ENCODE measurements at places on chromosomes 5 and 9.

- peaks cover 50% of the 10 kb centered on the region for H3K4me1 ChIP-seq
- no peak overlapping the region for H3K27ac ChIP-seq
- peaks cover 12% of the 10 kb centered on the region for H3K36me3 ChIP-seq
- H3K27me3 ChIP-seq, result no peaks in the 10 kb centered on the region
- H3K4me3 ChIP-seq, result no peak overlapping the region
- no peak for DNase-seq
Measured at GRCh38 chr9:6877671-6878161, 119.9 kb downstream of the KDM4C start.

GRCh38 chr5:55860709-55861108 is 9.6 kb downstream of the IL31RA start:
- H3K27me3 ChIP-seq, result peaks cover 9% of the 10 kb centered on the region
- H3K4me1 ChIP-seq, result no peaks in the 10 kb centered on the region
- no peak for DNase-seq
- H3K36me3 ChIP-seq, result no peaks in the 10 kb centered on the region
- no peak overlapping the region for H3K4me3 ChIP-seq

DNA sequence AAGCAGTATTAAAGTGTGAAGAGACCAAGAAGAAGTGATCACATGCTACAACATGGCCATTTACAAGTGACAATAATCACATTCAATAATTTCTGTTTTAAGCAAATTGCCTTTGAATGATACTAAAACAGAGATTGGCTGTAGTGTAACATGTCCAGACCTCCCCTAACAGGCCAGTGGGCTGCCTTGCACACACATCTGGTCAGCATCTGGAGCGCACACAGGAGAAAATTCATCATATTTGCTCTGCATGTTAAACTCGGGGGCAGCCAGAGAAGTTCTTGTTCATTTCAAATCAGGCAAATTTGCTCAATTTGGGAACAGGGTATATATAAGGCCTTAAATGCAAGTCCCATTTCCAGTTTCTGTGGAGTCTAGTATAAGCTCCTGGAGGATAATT is 111.1 kb upstream of the FBXL7 start:
- H3K27me3 ChIP-seq, result no peaks in the 10 kb centered on the region
- DNase-seq, result no peak
- no peak overlapping the region for H3K27ac ChIP-seq

DNA sequence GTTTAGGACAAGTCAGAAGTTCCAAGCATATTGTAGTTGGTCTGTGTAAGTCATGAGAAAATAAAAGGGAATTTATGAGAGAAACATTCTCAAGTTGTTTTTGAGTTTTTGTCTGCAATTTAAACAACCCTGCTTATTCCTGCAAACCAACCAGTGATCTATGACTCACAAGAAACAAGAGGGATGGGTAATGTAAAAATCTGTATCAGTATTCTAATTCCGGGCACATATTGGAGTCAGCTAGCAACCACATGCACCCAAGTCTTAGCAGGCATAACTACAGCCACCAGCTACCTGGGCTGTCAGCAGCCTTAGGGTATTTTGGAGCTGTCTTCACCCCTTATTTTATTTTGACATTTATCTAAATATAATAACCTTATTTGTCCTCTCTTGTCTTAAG is 128.7 kb upstream of the APC start:
- peaks cover 32% of the 10 kb centered on the region for H3K27me3 ChIP-seq
- DNase-seq, result no peak
- no peaks in the 10 kb centered on the region for H3K4me1 ChIP-seq

DNA sequence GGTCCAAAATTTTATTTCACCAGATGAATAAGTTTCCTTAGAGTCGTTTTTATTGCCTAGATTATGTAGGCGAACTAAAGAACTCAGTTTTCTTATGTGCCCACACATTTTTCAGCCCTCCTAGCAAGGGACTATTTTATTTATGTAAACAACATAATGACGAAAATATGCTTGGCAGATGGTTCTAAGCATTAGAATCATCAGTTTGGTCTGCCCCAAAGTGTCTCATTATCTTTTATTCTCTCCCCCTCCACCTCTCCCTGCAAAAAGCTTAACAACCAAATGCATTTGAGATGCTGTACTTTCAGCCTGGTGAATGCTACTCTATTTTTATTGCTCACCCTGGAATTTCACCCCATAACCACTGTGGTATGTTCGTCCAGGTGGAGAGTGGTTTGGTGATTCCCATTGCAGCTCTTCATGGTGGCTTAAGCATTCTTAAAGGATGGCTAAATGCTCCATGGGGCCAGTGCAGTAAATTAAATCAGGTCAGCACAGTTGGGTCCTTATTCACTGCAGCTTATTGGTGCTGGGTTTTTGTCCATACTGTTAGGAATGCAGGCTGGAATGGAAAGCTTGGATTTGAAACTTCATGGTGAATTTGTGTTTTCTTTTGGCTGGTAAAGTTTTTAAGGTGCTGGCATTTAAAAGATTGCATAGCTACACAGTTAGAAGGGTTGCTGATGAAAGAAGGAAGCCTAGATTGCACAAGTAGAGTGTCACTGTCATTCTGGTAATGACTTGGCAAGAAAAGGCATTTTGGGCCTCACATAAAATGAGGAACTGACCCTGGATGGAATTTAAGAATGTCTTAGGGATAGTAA is 39.2 kb downstream of the TLE4 start:
- no peak overlapping the region for H3K4me3 ChIP-seq
- H3K27me3 ChIP-seq, result no peaks in the 10 kb centered on the region
- H3K36me3 ChIP-seq, result peaks cover 16% of the 10 kb centered on the region
- H3K27ac ChIP-seq, result no peak overlapping the region
- peaks cover 48% of the 10 kb centered on the region for H3K4me1 ChIP-seq

- peak; percentile 44 for DNase-seq
- no peaks in the 10 kb centered on the region for H3K36me3 ChIP-seq
- H3K4me3 ChIP-seq, result no peak overlapping the region
- no peak overlapping the region for H3K27ac ChIP-seq
Measured at GRCh38 chr9:134163371-134164196, 780 bp downstream of the RNU6ATAC start.

DNA sequence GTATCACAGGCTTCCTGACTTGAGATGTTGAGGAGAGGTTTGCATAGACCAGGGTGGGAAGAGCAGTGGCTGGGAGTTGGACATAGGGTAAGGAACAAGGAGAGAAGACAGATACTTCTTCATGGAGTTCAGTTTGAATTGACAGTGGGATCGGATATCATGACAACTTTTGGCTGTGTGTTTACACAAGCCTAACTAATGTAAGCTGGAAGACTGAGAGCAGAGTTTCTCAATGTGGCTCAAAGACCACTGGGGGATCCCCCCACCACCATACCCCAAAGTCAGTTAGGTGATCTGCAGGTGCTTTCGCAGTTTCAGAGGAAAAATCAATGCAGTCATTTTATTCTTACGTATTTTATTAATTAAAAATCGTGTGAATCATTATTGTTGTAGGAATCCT is 125.9 kb downstream of the AOPEP start:
- H3K27me3 ChIP-seq, result no peaks in the 10 kb centered on the region
- DNase-seq, result no peak
- no peaks in the 10 kb centered on the region for H3K36me3 ChIP-seq
- H3K4me3 ChIP-seq, result no peak overlapping the region
- H3K4me1 ChIP-seq, result peaks cover 1% of the 10 kb centered on the region

DNA sequence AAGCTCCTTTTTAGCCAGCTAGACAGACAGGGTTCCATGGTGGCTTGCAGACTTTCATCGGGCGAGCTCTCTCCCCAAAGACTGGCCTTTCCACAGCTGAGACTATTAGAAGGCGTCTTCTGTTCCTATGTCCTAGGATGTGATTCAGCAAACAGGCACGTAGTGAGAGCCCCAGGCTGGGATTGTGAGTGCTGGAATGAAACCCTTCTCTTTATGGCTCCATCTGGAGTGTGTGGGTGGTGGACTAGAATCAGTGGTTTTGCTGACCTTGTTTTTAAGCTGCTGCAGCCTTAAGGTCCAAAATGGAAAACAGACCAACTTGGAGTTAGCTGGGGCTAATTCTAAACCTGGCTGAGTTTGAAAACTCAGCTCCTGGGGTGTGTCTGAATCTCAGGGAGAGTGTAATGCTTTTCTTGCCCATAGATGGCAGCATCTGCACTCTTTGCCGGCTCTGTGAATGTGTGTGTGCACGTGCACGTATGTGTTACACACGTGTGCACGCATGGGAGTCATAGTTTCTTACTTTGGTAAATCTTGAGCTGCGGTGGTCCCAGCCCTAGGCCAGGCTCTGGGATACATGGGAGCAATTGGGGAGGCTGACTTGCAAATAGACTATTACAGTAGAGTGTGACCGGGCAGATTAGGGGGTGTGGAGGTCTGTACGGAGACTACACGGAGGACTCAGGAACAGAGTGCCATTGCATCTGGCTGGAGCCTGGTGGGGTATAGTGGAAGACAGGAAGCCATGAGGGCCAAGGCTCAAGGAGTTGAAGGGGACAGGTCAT is 10.7 kb downstream of the GSN start:
- H3K27me3 ChIP-seq, result no peaks in the 10 kb centered on the region
- no peak overlapping the region for H3K4me3 ChIP-seq
- H3K27ac ChIP-seq, result no peak overlapping the region

Measured in central memory CD8-positive, alpha-beta T cell (primary cell).